ENCODE measurements at places on chromosomes 5 and 9.

- DNase-seq = no peak
Measured at GRCh38 chr9:128233817-128234406, 30.7 kb downstream of the DNM1 start.

GRCh38 chr9:5958273-5958672 lies 57.2 kb downstream of the RANBP6 start:
- no peak for DNase-seq

GRCh38 chr9:121281614-121282276 lies 13.8 kb downstream of the GSN start:
- peak; percentile 56 for DNase-seq

GRCh38 chr9:133658442-133659431 lies 22.6 kb downstream of the DBH start:
- no peak for DNase-seq

- DNase-seq = no peak
Measured at GRCh38 chr9:111810908-111811307, 16.2 kb upstream of the SHOC1 start.

- DNase-seq = no peak
Measured at GRCh38 chr5:73812962-73813588, 187.1 kb downstream of the ARHGEF28 start.

DNA sequence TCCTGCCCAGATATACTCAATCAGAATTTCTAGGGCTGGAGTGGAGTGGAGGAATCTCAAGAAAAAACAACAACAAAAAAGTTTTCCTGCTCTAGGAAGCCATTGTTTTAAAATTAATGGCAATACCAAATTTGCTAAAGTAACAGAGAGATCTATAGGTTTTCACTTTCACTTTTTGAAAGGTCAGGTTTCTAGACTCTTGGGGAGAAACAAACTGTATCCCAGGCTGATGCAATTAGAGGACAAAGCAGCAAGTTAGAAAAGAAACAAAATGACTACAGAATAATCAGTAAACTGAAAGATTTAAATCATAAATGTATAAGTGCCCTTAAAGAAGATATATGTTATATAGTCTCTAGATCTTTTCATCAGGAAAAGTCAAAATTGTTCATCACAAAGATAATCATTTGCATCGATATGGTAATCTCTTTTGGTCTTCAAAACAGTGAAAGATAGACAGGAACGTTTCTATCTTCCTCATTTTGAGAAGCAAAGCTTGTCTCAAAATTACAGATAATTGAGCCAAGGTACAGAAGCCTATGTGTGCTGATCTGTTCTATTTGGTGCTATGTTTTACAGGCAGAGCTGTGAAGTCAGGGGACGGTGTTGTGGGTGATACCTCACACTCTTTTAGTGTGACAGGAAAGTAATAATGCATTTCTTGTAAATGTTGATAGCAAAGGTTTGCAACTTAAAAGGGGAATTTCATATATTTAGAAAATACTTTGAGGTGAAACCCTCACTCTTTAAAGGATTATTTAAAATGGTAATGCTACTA lies 1746.6 kb upstream of the C9orf72 start:
- DNase-seq = no peak

DNA sequence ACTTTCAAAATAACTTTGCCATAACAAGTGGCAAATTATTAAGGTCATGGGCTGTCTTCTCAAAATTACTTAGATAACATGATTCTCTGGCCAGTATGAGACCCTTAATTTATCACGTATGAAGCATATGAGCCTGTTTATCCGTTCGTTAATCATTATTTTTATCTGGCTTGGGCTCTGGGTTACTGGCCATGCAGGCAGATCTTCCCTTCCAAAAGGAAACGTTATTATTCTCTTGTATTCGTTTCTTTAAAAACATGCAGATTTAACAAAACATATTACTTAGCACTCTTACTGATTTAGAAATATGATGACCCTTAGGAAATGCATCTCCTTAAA lies 148.6 kb downstream of the DOCK8 start:
- no peak for DNase-seq

- peak; percentile 13 for DNase-seq
Measured at GRCh38 chr5:73198833-73199592, 26.0 kb downstream of the TMEM174 start.

DNA sequence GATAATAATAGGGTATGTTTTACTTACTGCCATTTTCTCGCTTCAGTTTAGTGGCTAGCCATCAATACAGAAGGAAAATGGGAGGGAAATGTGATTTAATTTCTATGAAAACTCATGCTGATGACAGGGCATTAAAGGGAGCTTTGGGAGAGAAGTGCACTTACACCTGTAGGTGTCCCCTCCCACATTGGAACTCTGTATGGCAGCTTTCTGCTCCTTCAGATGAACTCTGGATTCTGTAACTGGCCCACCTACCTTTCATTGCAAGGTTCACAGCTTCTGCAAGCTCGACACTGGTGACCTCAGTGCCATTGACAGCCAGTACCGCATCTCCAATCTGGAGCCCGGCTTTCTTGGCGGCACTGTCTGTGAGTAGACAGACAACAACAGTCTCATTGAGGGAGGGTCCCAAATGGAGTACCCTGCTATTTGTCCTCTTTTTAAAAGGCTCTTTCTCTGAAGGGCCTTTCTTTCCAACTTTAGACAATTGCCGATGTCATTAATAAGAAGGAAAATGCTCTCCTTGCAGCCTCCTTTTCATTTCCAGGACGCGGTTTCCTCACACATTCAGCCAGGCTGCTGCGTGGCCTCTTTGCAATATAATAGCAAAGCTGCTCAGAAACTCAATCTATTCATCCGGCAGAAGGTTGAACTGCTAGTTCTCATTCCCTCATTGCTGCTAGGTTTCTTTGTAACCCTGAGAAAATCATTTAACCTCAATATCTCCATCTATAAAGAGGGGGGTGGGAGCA lies 63.6 kb downstream of the NUDT12 start:
- no peak for DNase-seq

DNA sequence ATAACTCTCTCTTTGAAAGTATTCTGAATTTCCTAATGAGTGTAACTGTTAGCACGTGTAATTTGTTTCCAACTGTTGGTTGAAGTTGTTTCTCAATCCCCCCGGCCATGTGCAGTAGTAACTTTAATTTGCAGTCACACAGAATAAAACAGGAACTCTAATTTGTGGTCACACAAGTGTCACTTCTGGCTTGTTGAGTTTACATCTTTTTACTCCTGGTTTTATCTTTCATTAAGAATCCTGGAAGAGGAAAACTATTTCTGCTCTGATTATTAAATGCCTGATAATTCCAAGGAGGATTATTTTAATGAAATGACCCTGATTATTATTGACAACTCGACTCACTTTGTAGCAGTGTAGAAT lies 1.2 kb downstream of the SCAMP1 start:
- DNase-seq = no peak

- no peak for DNase-seq
Measured at GRCh38 chr9:17140418-17140817, 5.6 kb downstream of the CNTLN start.

DNA sequence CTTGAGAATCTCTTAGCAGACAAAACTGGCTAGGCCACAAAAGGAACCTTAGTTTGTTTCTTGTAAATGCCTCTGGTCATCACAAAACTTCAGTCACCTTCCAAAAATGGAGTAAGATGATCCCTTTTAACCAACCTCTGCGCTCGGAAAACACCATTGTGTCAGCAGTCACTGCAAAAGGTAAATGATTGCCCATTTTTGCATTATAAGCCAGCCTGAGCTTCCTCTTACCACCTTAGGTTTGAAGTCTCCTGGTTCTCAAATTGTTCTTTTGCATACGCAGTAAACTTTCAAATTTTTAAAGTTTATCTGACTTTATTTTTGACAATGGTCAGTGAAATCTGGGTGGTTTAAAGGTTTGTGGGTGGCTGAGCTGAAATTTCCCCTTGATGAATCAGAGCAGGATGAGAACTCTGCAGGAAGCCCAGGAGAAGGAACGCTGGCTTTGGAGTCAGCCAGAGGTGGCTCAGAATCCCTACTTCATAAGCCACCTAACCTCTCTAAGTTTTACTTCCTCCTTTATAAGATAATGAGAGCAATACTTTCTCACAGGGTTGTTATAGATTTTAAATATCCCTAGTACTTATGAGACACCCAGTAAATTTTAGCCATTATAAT lies 131.4 kb downstream of the MED10 start:
- DNase-seq = no peak

GRCh38 chr9:127132921-127133647 lies 10.6 kb upstream of the ANGPTL2 start:
- DNase-seq = no peak

GRCh38 chr9:33459115-33459514 lies 11.7 kb upstream of the AQP3 start:
- DNase-seq = no peak

DNA sequence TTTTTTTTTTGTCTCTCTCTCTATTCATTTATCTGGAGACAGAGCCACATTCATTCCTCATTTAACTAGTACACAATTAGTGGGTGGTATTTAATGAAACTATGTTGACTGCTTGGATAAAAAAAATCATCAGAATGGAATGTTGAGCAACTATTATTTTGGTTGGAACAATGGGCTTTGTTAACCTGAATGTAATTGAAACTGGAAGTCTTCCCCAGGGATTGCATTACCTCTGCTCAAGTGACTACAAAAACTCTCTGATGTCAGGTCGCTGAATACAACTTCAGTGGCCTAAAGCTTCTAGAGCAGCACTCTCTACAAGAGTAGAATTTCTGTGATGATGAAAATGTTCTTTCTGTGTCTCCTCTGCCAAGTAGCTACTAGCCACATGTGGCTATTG lies 295.8 kb downstream of the DEPDC1B start:
- DNase-seq = no peak

- no peak for DNase-seq
Measured at GRCh38 chr5:35672995-35673394, 55.3 kb downstream of the SPEF2 start.

DNA sequence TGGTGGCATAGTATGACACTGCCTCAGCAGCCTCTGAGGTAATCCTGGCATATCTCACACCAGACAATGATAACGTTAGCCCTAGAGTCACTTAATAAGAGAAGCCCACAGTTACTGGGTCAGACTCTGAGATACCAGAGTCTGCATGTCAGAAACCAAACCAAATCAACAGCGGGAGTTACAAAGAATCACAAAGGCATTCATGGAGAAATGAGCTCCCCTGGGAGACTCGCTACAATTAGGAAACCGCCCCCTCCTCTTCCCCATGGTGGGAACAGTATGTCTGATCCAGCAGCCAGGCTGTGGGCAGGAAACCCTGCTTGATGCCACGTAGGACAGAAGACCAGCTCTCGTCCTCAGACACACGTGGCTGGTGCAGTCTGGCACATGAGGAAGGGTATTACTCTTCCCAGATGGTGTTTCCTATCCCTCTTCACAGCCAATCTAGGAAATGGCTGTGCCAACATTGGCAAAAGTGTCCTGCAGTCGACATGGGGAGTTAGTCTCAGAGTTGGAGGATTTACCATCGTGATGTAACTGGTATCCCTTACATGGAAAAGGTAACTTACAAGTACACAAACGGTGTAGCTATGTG lies 485.4 kb downstream of the ZNF608 start:
- no peak for DNase-seq

- no peak for DNase-seq
Measured at GRCh38 chr5:15483351-15484097, 16.5 kb upstream of the FBXL7 start.

DNA sequence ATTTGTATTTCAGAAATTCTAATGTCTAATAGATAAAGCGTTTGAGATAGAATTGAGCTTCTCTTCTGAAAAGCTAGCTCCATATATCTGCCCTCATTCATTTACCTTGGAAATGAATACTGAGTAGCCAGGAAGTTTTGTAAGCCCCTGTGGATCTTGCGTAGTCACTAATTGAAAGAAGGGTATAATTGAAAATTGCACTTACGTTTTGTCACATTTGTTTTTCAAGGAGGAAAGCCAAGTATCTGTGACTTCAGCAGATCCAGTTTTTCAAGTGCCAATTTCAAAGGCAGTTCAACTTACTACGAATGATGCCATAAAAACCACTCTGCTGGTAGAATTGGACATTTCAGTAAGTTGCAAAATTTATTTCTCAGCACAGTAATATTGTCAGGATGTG lies 14.0 kb downstream of the MTRR start:
- DNase-seq = peak; percentile 33

GRCh38 chr5:67390935-67391334 lies 194.3 kb upstream of the CD180 start:
- no peak for DNase-seq

- no peak for DNase-seq
Measured at GRCh38 chr9:122354536-122355199, 16.2 kb upstream of the PTGS1 start.

DNA sequence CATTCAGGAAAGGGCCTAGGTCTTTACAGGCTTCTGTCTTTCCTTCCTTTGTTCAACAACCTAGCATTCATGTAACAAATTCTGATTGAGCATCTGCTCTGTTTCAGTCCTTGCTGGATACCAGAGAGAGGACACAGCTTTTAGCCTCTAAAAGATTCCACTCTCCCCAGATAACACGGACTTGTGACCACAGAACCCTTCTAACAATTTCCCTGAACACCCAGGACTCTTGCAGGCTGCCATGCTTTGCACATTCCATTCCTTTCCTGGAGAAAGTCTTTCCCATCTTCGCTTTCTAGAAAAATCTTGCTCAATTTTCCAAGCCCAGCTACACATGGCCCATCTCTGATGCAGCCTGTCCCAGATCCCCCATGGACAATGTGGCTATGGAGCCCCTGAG lies 310.9 kb downstream of the ACTL7B start:
- no peak for DNase-seq

DNA sequence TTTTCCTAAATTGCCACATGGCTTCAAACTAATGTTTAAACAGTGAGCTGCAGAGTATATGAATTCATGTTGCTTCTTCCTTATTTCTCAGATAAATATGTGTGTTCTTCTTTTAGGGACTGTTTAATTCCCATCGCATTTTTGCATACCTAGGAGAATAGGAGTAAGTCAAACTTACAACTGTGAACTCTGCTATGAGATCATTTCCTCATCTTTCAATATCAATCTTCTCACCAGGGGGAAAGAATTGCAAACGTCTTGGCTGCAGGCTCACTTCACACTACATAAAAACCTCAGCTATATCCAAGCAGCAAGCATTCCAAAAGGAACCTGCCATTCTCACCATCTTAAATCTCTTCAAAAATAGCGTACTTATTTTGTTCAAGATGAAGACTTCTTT lies 271.0 kb downstream of the DNAH5 start:
- no peak for DNase-seq

GRCh38 chr5:142461028-142461590 lies 136.3 kb upstream of the SPRY4 start:
- DNase-seq = no peak

GRCh38 chr9:96619491-96620180 lies at the start of gene CDC14B:
CDC14B (minus strand) TSS chr9:96619843; CDS start chr9:96619378, 465 bp downstream.
- peak; percentile 81 for DNase-seq

DNA sequence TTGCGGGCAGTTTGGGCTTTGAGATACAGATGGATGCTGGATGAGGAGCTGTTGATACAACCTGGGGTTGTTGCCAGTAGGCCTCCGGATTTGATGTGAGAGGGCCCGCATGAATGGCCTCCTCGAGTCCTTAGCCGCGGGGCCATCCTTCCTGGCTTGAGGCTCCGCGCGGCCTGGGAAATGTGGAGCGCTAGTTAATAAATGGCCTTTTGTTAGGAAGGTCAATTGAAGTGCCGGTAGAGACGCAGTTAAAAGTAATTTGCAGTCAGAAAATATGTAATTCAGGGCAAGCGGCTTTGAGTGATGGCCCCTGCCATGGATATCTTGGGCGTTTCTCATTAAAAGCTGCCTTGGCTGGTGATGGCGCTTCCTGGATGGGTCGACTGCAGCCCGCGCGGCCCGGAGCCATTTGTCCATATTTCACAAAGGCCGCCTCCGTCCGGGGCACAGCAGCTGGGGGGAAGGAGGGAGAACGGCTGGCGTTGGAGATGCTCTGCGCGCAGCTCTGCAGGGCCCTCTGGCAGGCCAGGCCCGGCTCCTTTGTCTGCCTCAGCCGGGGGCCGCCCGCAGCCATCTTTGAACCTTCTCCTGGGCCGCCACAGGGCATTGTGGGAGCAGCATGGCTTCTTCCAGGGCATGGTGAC lies 11.2 kb downstream of the MVB12B start:
- DNase-seq = no peak

Measured in fibroblast of gingiva (primary cell).